H54 (cell line): ENCODE measurements at places on chromosomes 7 and 10.

- no peak for DNase-seq
These were observed 345.7 kb upstream of the KLF6 start for GRCh38 chr10:4130685-4131084.

GRCh38 chr7:151275813-151276577 lies 27.5 kb upstream of the SMARCD3 start:
- DNase-seq: no peak

- no peak for DNase-seq
These were observed 71.3 kb downstream of the KCND2 start for GRCh38 chr7:120344276-120344675.

GRCh38 chr10:26557641-26558014 lies 119.5 kb downstream of the APBB1IP start:
- DNase-seq: no peak

DNA sequence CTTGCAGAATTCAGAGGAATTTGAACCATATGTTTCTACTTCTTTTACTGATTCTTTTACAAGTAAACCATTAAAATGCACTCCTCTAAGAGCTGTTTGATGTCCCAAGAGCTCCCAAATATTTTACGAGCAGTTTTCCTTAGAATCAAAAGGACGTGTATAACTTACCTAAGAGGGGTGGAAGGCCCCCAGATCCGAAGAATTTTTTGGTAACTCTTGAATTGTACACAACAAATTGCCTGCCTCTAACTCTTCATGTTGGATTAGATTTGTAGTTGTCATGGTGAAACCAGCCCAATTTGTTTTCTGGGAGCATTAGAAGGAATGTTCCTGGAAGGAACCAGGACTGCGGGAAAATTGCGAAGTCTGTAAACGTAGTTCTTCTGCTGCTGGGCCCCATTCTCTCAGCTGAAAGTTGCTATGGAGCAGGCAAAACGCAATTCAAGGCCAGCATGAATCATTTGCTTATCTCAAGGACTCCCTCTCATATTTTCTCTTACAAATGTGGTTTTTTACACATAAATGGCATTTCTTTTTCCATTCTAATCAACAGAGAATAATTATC lies 124.8 kb upstream of the TMEM72 start:
- no peak for DNase-seq

DNA sequence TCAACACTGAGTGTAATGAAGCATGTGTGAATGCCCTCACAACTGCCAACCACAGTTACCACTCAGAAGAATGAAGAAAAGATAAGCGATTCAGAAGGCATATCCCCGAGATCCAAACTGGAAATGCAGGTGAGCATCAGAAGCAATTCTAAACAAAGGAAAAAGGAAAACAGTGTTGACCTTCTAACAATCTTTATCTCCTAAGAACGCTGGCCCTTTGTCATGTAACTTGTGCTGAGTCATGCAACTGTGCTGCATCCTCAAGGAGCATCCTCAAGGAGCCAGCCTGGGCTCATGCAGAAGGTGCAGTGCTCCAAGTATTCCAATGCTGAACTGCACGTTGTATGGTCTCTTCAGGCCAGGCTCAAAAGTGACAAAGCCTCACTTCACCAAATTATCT lies 30.6 kb downstream of the SEC61G start:
- no peak for DNase-seq

DNA sequence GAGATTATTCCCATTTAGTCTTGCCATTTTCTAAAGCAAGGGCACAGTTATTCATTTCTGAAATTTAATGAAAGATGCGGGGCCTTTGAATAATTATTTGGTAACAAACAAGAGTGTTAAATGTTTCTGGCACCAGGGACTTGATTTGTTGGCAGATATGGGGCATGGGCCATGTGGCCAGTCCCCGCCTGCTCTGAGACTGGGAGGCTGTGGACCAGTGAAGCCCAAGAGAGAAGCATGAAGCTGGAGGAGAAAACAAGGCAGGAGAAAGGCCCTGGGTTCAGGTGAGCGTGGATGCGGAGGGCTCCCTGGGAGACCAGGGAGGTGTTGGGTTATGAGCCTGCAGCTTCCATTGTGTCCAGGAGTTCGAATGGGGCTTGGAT lies 378.5 kb downstream of the TCERG1L start:
- no peak for DNase-seq

GRCh38 chr7:138690495-138690894 lies 10.7 kb downstream of the SVOPL start:
- DNase-seq: no peak

GRCh38 chr10:110409926-110410325 lies 87.8 kb upstream of the DUSP5 start:
- no peak for DNase-seq

- DNase-seq: no peak
These were observed 7.1 kb upstream of the RBM28 start for GRCh38 chr7:128350708-128351295.

DNA sequence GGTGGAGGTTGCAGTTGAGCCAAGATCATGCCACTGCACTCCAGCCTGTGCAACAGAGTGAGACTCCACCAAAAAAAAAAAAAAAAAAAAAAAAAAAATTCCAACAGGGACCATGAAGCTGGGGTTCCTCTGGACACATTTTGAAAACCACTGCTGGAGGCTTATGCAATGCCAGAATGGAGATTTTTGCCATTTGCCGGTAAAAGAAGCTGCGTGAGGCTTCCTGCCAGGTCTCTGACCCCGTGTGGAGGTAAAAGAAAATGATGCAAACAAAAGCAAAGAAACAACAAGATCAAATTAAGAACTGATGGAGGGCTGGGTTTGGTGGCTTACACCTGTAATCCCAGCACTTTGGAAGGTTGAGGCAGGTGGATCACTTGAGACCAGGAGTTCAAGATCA lies 30.5 kb upstream of the PDZD8 start:
- no peak for DNase-seq

DNA sequence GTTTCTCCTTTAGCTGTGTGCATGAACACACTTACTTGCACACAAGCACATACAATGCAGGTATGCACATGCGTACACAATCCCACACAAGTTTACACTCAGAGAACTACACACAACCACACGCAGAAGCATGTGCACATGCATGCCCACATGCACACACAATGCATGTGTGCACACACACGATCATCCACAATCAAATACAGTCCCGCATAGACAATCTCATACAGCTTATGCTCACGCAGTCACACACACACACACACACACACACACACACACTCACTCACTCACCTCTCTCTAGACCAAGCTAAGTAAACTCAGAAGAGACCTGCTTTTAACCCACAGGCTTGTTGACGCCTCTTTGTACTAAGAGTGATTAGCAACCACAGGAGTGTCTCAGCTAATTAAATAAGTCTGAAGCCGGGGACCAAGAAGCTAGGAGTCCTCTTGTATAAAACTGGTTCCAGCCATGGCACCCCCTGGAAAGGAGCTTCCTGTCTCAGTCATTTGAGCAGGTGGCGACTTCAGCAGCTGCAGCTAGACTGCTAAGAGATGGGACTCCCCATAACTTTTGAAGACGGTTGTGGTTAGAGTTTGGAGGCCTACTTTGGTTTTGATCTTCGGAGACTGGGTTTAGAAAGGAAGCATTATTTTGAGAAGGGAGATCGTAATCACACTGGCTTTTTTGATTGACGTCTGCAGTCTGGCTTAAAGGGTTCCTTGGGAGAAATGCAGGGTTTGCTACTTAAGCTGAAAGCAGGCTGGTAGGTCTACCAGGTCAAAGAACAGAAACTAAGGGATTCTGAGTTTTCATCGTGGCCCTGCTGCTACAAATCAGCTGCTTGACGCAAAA lies 82.3 kb upstream of the ADRB1 start:
- DNase-seq: no peak

GRCh38 chr7:136717910-136718557 lies 150.4 kb upstream of the CHRM2 start:
- DNase-seq: no peak

DNA sequence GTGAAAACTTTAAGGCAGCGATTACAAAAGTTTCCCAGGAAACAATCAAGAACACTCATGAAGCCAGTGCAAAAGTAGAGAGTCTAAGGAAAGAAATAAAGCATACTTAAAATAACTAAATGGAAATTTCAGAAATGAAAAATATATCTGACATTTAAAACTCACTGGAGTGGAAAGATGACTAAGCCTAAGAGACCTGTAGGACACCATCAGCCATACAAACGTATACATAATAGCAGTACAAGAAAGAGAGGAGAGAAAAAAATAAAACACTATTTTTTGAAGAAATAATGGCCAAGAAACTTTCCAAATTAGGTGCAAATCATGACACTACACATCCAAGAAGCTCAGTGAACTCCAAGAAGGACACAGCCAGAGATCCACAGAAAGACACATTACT lies 5.4 kb upstream of the AKR1D1 start:
- no peak for DNase-seq

GRCh38 chr7:84904561-84904960 lies 282.3 kb downstream of the SEMA3D start:
- no peak for DNase-seq

- DNase-seq: no peak
These were observed 40.8 kb downstream of the RBM20 start for GRCh38 chr10:110684800-110685446.
